Lung microvascular endothelial cell (primary cell): ENCODE measurements at places on chromosomes 1 and 21.

GRCh38 chr1:45785583-45785982 is 17.8 kb upstream of the MAST2 start:
- DNase-seq: no peak

- DNase-seq: peak; percentile 30
Measured at GRCh38 chr1:151058692-151059091, 730 bp downstream of the CDC42SE1 start.

GRCh38 chr21:45367402-45368351 is 37.3 kb upstream of the COL18A1 start:
- no peak for DNase-seq

GRCh38 chr1:21910558-21911204 is 26.4 kb downstream of the HSPG2 start:
- no peak for DNase-seq

DNA sequence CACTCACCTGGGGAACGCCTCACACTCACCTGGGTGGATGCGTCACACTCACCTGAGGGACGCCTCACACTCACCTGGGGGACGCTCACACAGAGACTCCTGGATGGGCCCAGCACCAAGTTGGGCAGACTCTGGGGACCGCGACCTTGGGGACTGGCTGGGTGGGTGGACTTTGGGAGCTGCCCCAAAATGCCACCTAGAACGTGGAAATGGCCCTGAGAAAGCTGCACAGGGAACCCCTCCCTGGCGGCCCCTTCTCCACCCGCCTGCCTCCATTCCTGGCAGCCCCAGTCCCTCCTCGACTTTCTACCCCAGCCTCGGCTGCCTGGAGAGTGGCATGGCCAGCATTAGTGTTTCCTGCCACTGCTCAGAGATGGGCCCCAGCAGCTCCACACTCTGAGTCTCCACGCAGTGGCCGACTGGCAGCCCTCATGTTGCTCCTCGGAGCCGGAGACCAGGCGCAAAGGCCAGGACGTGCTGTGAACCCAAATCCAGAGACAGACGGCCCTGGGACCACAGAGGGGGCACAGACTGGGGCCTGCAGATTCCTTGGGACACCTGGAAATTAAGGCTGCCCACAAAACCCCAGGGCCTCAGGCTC is 46.5 kb upstream of the ACTRT2 start:
- DNase-seq: no peak

GRCh38 chr1:54347955-54348699 is 58.1 kb downstream of the SSBP3 start:
- DNase-seq: no peak

DNA sequence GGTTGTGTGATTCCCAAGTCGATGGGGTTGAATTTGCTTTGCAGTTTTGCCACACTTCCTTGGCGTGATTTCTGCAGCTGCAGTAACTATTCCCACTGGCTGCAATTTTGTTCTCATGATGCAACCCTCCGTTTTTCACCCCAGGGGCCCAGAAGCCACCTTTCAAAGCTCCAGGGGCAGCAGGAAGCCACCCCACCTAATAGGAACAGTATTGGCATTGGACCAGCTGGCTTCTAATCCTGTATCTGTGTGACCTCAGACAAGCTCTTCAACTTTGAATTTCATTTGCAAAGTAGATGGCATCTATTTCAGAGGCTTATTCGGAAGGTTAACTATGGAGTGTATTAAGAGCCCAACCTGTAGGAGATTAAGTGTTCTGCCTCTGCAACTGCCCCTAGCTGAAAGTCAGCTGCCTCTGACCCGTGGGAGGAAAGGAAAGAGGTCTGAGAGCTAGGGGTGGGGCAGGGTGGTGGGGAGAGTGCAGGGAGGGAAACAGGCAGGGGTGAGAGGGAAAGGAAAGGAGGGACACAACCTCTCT is 12.6 kb downstream of the C1orf115 start:
- peak; percentile 35 for DNase-seq

DNA sequence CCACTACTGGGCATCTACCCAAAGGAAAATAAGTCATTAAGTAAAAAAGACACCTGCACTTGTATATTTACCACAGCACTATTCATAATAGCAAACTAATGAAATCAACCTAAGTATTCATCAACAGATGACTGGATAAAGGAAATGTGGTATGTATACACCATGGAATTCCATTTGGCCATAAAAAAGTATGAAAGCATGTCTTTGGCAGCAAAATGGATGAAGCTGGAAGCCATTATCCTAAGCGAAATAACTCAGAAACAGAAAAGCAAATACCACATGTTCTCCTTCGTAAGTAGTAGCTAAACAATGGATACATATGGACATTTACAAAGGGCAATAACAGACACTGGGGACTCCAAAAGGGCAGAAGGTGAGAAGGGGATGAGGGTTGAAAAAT is 485.7 kb upstream of the BRINP3 start:
- DNase-seq: no peak

DNA sequence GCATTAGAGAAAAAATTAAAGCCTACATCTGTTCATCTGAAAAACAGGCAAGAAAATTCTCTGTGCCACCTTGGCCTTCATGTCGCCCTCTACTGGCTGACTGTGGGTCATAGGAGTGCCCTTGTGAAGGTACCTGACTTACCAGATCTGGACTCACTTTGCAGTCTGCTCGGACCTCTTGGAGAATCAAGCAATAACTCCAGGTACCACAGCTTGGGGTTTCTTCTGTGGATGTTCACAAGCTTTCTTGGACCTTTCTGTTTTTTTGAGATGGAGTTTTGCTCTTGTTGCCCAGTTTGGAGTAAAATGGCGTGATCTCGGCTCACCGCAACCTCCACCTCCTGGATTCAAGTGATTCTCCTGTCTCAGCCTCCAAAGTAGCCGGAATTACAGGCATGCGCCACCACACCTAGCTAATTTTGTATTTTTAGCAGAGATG is 2.4 kb upstream of the PRAMEF18 start:
- no peak for DNase-seq

DNA sequence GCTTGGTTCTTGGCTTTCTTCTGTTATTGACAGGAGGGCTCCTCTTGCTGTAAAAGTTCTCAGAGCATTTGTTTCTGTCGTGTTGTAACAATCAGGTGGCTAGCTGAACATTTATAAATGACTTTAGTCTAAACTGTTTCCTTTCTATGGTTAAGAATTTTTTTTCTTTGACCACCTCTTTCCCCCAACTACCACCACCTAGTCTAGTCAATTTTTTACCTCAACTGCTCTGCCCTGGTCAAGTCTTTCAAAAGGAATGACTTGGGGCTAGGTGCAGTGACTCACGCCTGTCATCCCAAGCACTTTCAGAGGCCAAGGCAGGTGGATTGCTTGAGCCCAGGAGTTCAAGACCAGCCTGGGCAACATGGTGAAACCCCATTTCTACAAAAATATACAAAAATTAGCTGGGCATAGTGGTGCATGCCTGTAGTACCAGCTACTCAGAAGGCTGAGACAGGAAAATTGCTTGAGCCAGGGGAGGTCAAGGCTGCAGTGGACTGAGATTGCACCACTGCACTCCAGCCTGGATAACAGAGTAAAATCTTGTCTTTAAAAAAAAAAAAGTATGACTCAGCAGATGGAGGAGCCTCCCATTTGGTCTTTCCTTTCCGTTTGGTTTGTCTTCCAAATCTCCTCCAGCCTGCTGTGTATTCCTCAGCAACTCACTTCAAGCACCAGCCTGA is 40.7 kb downstream of the MAP3K21 start:
- DNase-seq: no peak

DNA sequence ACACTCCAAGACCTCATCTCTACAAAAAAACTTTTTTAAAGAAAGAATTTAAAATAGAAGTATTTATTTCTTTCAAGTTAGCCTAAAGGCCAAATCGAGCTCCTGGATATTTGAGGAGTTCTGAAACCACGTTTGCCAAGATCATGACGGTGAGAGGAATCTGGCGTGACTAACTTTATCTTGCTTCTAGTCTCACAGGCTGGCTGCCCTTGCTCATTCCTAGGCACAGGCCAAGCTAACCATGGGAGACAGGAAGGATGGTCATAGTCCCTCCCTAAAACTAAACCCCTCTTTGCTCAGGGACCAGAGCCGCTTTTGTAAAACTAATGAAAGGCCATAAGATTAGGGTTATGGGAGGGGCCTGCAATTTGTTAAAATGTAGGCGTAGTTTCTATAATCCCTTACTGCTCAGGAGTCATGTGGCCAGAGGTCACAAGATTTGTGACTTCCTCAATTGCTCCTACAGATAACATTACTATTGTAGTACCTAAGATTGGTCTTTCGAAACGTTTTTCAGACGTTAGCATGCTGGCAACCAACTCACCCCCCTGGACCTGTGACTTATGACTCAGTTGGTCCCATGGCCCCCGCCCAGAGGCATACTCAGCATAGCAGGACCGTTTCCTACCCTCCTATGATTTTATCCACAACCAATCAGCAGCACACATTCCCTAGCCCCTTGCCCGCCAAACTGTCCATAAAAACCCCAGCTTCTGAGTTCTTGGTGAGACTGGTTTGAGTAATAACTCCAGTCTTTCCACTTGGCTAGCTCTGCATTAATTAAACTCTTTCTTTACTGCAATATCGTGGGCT is 425.0 kb downstream of the SMYD3 start:
- no peak for DNase-seq

GRCh38 chr1:21114431-21114830 is 62.3 kb downstream of the EIF4G3 start:
- DNase-seq: no peak

GRCh38 chr1:100127226-100127625 is 5.5 kb downstream of the SASS6 start:
- no peak for DNase-seq

- DNase-seq: no peak
Measured at GRCh38 chr1:33815061-33815460, 48.8 kb upstream of the HMGB4 start.

DNA sequence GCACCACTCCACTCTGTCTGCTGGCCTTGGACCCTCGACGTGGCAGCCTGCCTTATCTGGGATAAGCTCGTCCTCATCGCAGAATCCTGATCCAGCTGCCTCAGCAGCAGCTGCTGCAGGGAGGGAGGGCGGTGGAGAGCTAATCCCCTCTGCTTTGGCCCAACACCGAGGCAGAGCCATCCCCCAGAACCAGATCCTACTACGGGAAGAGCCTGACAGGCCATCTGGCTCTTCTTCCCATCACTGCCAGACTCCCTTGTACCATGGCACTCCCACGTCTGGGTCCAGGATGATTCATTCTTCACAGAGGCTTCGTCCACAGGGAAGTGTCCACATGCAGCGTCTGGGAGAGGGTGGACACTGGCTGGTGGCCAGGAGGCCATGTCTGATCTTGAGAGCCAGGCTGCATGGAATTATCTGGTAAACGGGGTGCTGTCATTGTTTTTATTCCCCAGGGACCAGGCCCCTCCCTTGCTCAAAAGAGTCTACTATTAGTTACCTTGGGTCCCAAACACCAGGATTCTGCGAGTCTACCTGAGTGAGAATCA is 14.6 kb upstream of the PKP1 start:
- DNase-seq: no peak

- peak; percentile 72 for DNase-seq
Measured at GRCh38 chr1:63773815-63774616, at the start of gene ROR1. Gene ROR1, plus strand, starts transcription at chr1:63774017.

DNA sequence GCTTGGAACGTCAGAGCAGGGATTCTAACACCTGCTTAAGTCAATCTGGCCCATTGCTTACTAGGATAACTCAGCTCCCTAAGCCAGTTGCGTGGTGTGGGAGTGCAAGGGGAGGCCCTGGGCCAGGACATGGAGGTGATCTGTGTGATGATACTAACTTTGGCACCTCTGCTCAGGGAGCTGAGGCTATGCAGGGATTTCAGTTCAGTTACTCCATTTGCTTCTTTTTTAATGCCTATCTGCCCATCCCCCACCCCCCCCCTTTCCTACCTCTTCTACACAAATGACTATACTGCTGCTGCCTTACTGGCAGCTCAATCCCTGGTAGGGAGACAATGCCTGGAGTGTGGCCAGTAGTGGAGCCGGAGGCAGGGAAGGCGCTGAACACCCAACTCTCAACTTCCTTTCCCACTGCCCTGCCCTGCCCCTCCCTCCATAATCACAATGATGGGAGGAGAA is 19.5 kb downstream of the INKA2 start:
- DNase-seq: peak; percentile 82

- no peak for DNase-seq
Measured at GRCh38 chr1:29878501-29878900, 642.2 kb downstream of the PTPRU start.

- no peak for DNase-seq
Measured at GRCh38 chr1:192810253-192810880, 1.5 kb downstream of the RGS2 start.

DNA sequence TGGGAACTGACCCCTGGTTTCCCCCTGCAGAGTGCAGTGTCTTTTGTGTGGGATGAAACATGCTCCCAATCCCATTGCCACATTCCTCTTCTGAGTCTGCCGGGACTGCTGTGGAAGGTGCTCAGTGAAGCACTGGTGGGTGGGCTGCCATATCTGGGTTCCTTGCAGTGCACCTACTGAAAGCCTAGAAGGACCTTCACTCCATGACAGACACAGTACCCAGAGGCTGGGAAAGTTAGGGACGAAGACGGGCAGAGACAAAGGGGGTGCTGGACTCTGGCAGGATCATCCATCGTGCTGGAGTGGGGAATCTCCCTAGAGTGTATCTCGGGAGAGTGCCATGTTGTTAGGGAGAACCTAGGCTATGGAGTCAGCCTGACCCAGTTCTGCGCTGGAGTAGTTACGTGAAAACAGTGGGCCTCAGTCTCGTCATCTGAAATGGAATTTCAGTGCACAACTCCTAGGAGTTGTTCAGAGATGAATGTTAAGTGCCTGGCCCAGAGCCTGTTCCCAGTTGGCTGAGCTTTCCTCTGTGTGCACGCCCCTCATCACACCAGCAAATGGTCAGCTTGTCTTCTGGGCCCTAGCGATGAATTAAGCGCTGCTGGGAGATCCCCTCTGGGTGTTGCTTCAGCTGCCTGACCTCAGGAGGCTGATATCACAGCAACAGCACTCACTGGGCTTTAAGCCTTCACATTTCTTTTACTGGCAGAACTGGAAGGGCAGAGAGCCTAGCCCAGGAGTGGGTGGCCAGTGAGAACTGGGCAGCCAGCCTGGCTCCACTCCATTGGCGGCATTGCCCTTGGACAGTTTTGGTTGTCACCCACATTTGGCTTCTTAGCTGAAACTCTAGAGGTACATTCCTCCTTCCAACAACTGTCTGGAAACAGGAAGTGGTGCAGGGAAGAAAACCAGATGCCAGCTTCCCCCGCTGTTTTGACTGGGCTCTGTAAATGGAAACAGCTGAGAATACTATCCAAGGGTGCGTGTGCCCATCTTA is 479.8 kb upstream of the VAMP3 start:
- DNase-seq: no peak

DNA sequence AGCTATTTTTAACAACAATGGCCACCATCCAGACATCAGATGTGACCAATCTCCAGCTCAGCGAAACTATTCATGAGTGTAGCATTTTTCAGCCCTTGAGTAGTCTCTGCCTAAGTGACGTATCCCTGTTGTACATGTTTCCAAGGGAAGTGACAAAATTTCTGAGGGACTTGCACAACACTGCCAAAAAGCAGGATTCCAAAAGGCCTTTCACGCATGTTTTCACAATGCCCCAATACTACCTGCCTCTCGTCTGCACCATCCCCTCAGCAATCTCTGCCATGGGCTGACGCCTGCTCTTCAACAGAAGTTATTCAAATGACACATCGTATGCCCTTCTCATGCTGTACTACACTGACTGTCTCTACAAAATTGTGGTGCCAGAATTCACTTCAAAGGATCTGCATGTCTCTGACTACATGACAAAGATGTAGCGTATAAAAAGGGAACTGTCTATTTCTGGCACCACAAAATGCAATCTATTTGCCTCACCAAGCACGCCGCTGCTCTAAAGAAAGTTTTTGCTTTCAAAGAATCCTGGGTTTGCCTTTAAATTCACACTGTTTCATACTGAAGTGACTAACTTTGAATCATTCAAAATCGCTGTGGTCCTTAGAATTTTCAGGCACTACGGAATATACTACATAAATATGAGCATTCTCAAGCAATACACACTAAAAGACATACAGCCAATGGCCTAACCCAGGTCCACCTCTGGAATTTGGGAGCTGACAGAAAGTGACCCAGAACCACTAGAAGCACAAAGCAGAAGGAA is 32.9 kb downstream of the JAK1 start:
- peak; percentile 78 for DNase-seq
